ENCODE measurements at places on chromosomes 1 and 21.

GRCh38 chr1:228653748-228654147 is 81.5 kb upstream of the RHOU start:
- no peak for DNase-seq

DNA sequence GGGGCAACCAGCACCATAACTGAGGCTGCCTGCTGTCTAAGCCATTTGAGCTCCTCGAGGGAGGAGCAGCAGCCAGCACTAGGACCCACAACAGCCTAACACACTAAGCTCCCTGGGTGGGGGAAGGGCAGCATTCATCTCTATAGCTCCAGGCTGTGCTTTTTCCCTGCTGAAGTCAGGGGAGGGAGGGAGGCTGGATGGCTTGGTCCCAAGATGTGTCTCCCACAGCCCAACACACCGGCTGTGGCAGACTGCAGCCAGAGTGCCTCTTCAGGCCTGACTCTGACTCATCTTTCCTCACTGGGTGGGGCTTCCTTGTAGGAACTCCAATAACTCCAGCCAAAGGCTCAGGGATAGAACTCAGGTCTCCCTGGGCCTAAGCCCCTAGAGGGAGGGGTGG is 296.3 kb downstream of the PRDM2 start:
- no peak for DNase-seq

DNA sequence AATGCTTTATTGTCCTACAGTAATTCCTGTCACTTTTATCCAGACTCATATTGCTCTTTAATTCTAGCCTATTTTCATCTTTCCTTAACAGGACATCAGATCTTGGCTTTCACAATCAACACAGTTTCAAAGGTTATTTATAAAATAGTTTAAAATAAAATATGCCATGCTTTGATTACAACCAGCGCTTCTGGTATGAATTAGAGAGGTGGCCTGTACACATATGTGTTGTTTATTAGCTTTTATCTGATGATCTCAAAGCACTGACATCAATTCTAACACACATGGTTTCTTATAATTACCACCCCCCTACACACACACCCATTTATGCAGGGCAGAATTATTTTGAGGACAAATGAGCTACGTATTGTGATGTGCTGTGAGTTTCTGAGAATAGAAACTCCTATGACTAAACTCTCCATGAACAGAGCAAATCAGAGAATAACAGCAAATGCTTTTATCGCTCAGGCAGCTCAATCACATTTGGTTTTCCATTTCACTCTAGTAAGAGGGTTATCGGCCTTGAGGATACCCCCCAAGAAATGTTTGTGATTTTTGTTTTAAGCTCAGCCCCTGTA is 18.0 kb downstream of the CD247 start:
- DNase-seq, result peak; percentile 78

DNA sequence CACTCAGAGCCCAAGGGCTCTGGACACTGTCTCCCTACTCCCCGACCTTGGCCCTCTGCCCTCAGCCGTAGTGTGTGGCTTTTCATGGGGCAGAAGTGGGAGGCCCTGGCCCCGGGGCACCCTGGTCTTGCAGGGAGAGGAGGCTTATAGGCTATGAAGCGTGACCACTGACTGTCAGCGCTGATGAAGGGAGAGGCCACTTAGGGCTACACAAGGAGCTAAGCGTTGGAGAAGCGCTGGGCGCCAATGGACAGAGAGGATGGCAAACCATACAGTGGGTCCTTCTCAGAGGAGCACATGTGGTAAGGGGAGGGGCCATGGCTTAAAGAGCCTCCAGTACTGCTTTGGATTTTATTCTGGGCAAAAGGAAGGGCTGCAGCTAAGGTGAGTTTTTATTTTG is 7.9 kb downstream of the CRABP2 start:
- no peak for DNase-seq

GRCh38 chr1:212458817-212459216 is 26.1 kb downstream of the NENF start:
- DNase-seq, result peak; percentile 18

DNA sequence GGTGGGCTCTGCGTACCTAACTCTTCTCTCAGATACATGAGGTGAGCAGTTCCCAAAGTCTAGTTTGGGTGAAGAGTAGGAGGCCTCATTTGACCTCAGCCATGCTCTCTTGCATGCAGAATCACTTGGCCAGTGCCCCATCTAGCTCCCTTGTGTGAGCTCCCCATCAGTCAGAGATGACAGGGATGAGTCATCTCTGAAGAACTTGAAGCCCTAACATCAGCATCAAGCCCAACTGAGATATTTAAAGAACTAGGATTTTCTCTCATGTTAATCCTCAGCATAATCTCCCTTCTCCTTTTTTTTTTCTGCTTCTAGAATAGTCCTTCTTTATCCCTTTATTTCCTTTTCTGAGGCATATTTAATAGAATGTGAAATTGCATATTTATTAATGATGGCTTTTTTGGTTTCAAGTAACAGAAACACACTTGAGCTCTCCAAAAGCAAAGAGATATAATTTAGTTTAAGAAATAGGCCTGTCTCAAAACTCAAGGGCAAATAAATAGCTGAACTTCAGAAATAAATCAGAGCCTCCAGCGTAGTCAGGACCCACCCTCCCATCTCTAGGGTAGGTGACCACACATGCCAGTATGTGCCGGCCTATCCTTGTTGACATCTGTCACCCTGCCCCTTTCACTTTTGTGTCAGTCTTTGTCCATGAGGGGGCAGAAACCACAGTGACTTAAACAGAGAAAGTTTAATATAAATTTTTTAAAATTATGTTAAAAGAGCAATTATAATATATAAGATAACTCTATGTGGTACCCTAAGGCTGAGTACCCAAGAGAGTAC is 112.3 kb downstream of the TSEN15 start:
- DNase-seq, result peak; percentile 86

GRCh38 chr1:107897438-107898345 is 67.3 kb downstream of the VAV3 start:
- no peak for DNase-seq

DNA sequence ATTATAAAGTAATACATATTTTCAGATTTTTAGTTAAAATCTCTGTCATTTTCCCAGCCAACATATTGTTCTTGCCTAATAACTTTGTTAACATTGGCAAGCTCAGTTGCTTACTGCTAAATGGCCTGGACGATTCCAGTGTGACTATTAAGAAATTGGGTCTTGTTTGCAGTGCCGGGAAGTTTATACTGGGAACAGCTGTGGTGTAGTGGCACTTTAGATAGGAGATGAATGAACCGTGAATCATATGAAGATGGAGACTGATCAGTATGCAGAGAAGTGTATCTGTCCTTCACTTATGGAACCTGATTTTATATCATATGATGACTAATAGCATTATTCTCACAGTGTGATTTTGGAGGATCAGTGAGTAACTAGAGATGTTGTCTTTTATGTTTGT is 3.3 kb downstream of the CHRM3 start:
- DNase-seq, result no peak

DNA sequence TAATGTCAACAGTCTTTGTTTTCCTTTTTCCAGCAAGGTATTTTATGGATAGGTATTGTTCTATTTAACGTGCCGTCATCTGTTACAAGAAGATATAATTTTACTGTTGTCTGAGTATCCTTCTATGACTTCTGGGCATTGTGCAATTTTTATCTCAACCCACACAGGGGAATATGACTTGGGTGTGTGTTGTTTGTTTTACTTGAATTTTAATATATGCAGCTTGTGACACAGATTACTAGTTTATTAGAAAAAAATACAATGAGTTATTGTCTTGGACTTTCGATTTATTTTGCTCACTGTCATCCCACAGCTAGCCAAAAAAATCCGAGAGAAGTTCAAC is 111.9 kb downstream of the CACHD1 start:
- DNase-seq, result no peak

DNA sequence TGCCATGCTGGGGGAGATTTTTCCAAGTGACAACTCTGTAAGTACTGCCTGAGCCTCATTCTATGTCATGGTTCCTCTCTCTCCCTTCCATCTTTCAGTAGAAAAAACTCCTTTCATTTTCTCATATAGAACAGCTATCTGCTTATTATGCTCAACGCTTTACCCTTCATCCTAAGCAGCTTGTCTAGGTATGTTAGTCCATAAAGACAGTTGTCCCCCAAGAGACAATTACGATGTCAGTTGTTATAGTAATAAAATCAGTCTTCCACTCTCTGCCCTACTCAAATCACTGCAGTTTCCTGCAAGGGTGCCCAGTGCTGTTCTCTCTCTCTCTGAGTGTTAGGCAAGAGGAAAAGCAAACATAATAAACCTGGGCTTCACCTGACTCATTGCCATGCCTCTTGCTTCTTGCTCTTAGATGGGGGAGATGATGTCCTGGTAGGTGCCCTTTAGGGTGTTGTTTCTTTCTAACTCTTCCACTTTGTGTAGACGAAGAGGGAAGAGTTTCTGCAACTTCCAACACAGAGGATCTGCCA is 59.4 kb downstream of the PAPPA2 start:
- DNase-seq, result no peak

DNA sequence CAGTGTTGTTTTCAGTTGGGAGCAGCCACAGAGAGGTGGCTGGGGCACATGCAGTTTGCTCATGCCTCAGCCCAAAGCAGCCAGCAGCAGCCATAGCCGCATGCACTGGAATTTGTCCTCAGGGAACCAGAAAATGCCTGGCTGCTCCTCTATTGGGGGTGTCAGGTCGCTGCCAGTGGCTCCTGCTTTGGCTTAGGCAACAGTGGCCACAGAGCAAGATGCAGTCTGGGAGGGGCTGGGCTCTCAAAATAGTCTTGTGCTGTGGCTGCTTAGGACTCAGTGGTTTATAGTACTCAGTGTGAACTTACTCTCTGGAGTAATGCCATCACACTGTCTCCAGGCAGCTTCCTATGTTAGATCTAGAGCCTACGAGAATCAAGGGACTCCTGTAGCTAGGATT is 25.0 kb downstream of the CD55 start:
- no peak for DNase-seq

- DNase-seq, result no peak
These were observed 7.5 kb downstream of the PRXL2B start for GRCh38 chr1:2594001-2594640.

GRCh38 chr1:230797376-230797920 is 50.3 kb downstream of the CAPN9 start:
- DNase-seq, result no peak

DNA sequence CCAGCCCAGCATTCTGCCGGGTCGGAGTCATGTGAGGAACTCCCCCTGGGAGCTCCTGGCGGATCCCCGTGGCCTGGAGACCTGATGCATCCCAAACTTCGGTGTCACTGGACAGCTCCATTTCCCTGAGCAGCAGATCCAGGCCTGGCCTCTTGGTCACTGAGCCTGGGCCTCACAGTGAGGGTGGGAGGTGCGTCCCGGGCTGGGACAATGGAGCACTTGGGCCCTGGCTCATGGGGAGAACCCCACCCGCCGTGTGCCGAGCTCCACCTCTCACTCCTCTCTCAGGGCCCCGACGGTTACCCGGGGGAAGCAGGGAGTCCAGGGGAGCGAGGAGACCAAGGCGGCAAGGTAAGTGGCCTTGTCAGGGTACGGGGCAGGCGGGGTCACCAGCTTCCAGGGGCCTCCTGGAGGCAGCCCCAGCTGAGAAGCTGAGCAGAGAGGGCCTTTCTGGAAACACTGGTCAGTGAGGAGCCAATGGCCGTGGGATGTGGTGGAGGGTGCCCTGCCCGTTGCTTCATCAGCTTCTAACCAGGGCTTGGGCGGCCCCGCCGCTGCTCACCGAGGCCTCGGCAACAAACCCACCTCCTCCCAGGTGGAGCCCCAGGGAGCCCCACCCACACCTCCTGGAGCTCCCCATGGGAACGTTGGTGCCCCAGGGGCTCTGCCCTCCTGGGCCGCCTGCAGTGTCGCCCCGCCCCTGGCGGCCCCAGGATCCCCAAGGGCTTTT is 19.8 kb downstream of the COL6A2 start:
- DNase-seq, result no peak

GRCh38 chr1:34398916-34399275 is 222.2 kb downstream of the C1orf94 start:
- DNase-seq, result no peak

GRCh38 chr1:33365560-33365997 is 44.7 kb upstream of the A3GALT2 start:
- no peak for DNase-seq

- DNase-seq, result no peak
These were observed 18.6 kb downstream of the AK2 start for GRCh38 chr1:33018112-33018511.

DNA sequence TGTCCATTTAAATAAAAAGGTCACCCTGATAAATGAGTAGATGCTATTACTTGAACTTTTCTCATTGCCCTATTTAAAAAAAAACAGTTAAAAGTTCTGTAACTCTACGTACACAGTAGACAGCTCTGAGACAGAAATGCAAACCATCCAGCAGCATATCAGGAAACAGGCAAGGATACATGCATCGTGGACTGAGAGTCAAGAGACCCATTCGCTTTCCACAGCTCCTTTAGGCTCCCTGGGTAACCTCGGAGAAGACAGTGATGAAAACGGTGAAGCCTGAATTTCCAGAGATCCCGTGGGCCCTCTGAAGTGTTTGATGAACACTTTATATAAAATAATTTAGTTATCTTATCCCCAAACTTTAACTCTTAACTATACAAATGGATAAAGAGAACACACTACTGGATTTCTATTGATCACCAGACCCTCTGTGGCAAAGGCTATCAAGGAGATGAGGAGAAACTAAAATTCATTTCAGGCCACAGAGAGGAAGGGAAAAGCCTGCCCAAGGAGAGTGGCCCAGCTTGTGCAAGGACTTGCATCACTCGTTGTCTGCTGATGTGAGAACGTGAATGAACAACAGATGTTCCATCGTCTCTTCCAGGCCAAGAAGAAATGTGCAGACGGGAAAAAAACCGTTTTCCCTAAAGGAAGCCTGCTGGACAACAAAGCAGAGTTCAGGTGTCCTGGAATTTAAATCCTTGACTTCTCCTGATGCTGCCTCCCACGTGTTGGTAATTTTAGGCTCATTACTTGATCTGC is 131.0 kb downstream of the TGFBR3 start:
- no peak for DNase-seq

GRCh38 chr21:43321111-43321510 is 105.8 kb downstream of the SIK1 start:
- DNase-seq, result no peak

DNA sequence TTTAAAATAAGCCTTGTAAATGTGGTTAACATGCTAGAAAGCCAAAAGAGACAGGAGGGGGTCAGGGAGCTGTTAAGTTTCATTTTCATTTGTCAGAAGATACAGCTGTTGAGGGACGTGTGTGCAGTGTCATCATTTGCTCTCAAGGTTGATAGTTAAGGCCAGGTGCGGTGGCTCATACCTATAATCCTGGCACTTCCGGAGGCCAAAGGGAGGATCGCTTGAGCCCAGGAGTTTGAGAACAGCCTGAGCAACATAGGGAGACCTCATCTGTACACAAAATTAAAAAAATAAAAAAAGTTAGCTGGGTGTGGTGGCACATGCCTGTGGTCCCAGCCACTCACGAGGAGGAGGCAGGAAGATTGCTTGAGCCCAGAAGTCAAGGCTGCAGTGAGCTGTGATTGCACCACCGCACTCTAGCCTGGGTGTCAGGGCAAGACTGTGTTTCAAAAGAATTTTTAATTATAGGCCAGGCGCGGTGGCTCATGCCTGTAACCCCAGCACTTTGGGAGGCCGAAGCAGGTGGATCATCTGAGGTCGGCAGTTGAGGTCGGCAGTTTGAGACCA is 22.7 kb downstream of the ZBTB8OS start:
- peak; percentile 43 for DNase-seq

- peak; percentile 87 for DNase-seq
These were observed 4.0 kb downstream of the CAPN2 start for GRCh38 chr1:223716302-223716862.
